Uterus (tissue), 4 donors: ENCODE measurements at places on chromosomes 16 and 17.

- no peak for DNase-seq
Measured at GRCh38 chr17:81223762-81224130, 981 bp upstream of the CEP131 start.

DNA sequence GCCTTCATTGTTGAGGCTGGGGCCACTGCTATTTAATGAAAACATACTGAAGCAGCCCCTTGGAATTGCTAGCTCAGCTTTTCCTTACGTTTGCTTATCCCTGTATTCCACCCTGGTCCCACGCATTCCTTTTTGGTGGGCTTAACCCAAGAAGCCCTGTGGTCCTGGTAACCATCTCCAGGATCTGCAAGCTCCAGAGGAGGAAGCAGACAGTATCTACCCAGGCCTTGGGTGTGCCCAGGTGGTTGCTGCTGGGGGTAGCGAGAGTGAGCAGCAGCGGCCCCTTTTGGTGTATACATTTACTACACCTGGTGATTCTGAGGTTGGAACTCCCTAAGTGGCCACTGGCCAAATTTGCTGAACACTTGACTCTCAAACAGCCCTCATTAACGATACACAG is 97.7 kb downstream of the CBLN1 start:
- DNase-seq: no peak

- peak; percentile 86 for DNase-seq
Measured at GRCh38 chr17:65560628-65561451, 608 bp downstream of the AXIN2 start.

DNA sequence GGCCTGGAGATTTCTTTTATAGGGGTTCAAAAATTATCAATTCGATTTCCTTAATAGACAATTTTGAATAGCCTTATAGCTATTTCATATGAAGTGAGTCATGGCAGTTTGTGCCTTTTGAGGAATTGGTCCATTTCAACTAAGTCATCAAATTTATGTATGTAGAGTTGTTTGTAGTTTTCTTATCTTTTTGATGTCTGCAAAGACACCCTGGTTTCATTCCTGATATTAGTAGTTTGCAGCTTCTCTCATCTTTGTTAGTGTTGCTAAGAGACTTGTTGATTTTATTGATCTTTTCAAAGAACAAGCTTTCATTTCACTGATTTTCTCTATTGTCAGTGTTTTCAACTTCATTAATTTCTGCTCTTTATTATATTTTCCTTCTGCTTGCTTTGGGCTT is 44.2 kb downstream of the N4BP1 start:
- no peak for DNase-seq

DNA sequence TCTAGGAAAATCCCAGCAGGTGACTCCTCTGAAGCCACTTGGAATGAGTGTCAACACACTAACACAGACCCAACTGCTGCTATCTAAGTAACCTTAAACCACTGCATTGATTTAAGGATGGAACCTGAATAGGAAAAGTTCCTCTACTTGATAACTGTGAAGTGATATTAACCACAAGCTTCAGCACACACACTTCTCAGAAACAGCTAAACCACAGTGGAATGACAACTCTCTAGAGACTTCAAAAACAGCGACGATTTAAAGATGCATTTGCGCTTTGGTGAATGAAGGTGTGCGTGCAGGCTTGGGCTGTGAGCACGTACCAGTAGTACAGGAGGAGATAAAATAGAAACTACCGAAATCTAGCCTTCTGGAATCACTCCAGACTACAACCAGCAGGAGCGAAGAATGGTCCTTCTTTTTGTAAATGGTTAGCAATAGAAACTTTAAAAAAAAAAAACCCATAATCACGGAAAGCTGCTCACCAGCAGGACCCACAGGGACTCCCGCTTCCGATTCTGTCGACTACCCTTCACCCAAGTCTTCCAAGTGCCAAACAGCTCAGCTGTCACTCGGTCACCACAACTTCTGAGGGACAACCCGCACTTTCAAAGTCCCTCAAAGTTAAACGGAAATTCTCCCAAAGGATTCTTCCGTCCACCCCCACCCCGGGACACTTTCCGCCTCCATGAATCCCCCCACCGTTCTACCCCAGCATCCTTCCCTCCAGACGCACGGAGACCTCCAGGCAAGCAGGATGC is 137.7 kb upstream of the CORO6 start:
- no peak for DNase-seq

GRCh38 chr17:66411520-66411919 is 109.1 kb downstream of the PRKCA start:
- DNase-seq: no peak

GRCh38 chr16:3096362-3096761 is 2.7 kb downstream of the ZSCAN10 start:
- DNase-seq: no peak

DNA sequence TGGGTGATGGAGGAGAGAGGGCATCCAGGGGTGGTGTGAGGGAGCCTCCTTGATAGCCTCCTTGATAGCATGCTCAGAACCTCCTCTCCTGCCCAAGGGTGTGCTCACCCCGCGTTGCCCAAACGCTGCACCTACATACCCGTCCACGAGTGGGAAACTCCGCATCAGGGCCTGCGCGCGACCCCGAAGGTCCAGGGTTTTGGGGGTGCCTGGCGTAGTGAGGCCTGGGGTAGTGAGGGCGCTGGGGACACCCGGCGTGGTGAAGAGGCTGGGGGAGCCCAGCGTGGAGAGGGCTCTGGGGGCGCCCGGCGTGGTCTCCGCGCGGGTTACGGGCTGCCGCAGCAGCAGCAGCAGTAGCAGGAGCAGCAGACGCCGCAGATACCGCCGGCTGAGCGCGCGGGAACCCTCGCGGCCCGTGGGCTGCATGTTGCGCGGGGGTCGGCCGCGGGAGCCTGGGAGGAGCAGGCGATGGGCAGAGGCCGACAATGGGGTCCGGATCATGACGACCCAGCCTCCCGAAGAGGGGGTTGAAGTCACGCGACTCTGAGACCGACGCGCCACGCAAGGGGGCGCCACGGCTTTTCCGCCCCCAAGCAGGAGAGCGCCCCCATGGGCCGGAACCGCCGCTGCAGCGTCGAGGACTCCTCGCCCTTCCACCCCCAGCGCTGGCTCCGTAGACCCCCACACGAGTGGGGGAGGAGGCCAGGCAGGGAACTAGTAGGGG is at the start of gene DPEP3:
Gene DPEP3 (minus strand): TSS at position 545 of the 724 bp plus-strand sequence. CDS start 119 bp downstream, at position 426.
- no peak for DNase-seq

GRCh38 chr16:66457888-66458287 is 30.8 kb downstream of the BEAN1 start:
- no peak for DNase-seq

DNA sequence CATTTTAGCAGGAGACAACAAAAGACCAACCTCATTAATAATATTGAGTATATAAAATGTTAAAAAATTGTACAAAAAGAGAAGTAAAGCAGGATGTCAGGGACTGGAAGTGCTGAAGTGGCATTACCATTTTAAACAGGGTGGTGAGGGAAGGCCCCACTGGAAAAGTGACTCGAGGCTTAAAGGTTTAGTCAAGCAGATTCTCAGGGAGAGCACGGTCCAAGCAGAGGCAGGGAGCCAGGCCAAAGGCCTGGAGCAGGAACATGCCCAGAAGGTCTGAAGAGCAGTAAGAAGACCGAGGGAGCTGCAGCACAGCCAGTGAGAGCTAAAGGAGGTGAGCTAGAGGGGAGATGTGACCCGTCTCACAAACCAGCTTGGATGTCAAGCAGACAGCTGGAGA is 7.6 kb downstream of the XPO6 start:
- no peak for DNase-seq

GRCh38 chr17:66892246-66892645 is 57.3 kb downstream of the CACNG5 start:
- DNase-seq: no peak

GRCh38 chr16:26442321-26442720 is 624.4 kb upstream of the C16orf82 start:
- no peak for DNase-seq

DNA sequence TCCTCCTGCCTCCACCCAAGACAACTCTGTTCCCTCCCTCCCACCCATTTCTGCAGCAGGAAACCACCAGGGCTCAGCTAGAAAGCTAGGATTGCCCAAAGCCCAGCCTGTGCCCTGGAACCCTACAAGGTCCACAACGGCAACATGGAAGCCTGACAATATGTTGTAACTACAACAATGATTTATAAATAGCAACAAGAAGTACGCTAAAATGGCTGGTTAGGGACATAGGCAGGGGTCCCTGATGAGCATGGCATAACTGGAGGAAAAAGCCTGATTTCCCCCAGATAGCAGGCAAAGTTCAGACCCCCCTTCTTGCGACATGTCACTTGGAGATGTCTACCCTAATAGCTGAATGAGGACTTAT is 6.6 kb downstream of the ST3GAL2 start:
- DNase-seq: no peak

DNA sequence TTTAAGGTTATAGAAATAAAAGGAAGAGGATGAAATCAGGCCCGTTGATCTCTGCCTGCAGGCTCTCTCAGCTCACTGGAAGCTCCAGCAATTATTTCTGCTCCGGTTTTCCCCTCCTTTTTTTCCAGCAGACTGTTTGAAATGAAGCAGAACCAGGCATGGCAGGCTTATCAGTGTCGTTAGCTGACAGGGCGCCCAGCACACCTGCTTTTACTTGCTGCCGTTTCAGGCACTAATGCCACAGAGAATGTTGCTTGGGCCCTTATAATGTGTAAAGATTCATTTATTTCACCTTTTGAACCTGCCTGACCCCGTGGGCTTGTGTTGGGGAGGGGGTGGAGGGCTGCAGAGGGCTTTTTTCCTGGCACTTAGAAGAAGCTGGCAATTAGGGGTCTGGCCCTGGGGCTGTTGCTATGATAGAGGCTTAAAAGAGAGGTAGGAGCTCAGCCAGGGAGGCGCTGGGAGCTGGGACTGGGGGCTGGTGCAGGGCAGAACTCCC is 108.1 kb downstream of the IRX3 start:
- no peak for DNase-seq

DNA sequence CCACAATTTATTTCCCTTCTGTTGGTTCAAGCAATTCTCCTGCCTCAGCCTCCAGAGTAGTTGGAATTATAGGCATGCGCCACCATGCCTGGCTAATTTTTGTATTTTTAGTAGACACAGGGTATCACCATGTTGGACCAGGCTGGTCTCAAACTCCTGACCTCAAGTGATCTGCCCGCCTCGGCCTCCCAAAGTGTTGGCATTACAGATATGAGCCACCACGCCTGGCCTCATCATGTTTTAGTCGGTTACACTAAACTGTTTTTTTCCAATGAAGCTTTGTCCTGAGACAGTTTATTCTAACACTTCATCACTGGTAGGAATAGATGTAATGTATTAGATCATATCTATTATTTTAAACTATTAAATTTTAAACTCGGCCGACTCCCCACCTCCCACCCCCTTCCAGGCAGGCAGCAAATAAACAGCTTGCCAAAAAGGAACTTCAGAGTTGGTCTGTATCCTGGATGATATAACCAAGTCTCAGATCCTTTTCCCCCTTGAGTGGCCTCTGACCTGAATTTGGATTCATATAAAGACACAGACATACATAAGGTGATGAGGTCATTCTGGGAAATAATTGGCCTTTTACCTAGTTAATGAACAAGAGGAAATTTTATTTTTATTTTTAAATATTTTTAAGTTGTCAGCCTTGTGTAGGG is 18.4 kb upstream of the CORO6 start:
- DNase-seq: no peak

DNA sequence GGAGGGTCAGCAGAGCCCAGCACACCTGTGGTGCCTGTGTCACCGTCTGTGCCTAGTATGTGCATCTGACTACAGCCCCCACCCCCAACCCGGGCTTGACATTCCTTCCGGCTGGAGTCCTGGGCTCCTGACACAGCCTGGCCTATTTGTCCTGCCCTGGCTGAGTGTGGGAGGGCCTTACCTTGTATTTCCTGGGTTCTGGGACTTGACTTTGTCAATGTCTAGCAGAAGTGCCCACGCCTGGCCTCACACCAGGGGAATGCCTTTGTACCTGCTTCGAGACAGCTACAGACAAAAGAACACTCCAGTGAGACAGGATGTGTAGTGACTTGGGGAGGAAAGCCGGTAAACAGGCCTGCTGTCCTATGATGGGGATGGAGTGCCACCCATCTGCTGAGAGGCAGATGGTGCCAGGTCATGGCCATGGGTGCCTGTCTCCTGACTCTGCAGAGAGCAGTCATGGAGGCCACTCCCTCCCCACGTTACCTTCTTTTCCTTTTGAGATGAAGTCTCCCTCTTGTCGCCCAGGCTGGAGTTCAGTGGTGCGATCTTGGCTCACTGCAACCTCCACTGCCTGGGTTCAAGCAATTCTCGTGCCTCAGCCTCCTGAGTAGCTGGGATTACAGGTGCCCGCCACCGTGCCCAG is 42.8 kb downstream of the TNFRSF13B start:
- DNase-seq: no peak

GRCh38 chr17:17848311-17849082 is 11.7 kb upstream of the SREBF1 start:
- DNase-seq: no peak

- no peak for DNase-seq
Measured at GRCh38 chr16:87075319-87075860, 241.8 kb downstream of the C16orf95 start.

GRCh38 chr17:7019839-7020519 is 2.9 kb upstream of the BCL6B start:
- DNase-seq: peak; percentile 76

DNA sequence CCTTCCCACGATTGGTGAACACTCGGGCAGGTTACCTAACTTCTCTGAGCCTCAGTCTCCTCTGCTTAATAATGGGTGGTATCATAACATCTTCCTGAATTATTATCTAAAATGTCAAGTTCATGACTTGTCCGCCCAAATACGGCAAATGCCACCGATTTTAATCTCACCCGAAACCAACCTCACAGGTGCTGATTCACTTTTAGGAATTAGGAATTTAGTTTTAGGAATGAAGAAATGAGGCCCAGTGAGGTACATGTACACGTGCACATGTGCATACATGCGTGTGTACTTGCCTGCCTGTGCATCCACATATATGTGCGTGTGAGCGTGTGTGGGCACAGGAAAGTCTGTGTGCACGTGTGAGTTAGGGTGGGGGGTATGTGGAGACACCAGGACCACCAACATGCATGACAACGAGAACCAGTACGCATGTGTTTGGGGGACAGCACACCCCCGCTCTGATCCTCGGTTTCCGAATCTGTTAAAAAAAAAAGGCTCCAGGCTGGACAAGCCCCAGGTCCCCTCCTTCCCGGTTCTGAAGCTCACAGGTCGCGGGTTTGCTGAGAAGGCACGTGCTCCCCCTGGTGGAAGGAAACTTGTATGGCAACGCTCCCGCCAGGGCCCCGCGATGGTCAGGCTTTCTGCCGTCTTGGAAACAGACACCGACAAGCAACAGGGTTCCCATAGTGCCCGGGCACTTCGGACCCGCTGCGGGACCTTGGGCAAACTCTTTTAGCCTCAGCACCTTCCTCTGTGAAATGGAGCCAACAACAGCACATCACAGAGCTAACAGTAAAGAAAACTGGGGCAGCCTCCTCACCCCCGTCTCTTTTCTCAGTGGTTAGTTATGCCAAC is 219.2 kb downstream of the RBFOX3 start:
- peak; percentile 73 for DNase-seq
